ENCODE measurements at places on chromosomes 16 and 17.

GRCh38 chr17:80380068-80380467, 34.9 kb upstream of the ENDOV start:
- no peak for DNase-seq

- peak; percentile 30 for DNase-seq
Observed at GRCh38 chr17:57662644-57663308, 82.3 kb downstream of the CCDC182 start.

DNA sequence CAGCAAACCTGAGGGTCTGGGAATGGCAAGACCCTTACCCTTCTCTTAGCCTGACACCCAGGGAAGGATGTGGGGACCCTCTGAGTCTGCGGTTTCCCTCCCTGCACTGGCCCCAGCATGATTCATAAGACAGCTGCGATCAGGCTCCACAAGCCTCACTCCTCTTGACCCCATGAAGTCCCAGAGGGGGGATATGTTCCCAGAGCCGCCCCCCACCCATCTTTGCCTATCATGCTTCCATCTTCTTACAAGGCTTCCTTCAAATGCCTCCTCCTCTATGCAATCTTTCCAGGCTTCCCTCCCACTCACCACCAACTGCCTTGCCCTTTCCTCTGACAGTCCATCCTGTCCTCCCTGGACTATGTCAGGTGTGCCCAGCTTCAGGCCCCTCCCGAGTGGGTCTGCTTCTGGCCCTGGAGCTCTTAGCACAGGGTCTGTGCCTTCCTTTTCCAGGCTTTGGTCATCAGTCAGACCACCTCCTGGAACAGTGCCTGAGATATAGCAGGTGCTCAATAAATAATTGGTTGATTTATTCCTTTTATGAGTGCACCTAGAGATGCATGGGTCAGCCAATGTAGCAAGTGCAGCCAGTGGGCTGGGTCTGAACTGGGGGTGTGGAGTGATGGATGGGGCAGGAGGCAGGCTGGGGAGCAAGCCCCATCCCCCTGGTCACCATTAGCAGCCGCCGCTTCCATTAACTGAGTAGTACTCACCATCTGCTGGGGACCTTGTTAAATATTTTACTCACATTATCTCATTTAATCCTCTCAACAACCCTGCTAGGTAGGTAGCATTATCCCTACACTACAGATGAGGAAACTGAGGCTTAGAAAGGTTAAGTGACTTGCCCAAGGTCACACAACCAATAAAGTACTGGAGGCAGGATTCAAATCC, 8.4 kb downstream of the DLX3 start:
- no peak for DNase-seq

- DNase-seq = no peak
Observed at GRCh38 chr17:66523378-66524200, 221.2 kb downstream of the PRKCA start.

DNA sequence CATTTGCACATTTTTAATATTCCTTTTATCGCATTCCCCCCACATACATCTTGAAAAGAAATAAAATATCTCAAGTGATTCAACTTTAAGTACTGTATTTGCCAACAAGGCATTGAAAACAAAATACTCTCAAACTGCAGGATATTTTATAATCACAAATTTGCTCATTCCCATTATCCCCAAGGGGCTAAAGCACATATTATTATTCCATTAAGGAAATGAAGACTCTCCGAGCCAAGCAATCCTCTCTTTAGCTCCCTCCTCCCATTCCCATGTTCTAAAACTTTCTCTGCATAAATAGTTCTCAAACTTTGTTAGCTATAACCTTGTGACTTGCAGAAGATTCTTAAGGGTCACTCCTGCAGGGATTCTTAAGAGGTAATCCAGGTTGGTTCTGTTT, 436.8 kb downstream of the KCNJ2 start:
- no peak for DNase-seq

DNA sequence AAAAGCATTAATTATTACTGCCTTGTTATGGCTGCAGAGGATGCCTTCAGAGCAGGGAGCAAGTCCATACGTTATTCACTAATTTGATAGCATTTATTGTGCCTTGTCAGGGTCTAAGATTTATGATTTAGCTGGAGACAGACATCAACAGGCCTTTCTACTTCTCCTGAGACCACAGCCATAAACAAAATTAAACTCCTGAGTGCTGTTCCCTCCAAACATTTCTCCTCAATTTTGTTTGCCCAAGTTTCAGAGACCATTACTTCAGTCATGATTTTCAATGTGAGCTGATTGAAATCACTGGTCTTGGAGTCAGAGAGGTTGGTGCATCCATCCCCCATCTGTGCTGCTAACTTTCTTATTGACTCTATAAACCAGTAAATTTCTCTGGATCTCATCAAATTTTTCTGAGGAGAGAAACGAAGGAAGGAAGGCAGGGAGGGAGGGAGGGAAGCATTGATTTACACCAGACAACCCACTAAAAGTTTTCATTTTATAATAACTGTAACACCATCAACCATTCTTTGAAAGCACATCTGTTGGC, 423.6 kb upstream of the CDH11 start:
- DNase-seq = no peak

DNA sequence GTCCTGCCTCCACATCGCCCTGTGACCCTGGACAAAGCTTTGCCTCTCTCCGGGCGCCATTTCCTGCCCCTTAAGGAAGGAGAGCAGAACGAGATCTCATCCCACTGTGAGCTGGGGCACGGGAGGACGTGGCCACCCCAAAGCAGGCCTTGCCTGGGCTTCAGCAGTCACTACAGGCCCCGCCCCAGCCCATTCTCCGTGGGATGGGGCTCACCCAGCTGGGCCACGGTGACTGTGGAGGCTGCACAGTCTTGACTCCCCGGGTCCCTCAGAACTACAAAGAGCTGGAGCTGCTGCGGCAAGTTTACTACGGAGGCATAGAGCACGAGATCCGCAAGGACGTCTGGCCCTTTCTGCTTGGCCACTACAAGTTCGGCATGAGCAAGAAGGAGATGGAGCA, 28.2 kb downstream of the MNT start:
- no peak for DNase-seq

DNA sequence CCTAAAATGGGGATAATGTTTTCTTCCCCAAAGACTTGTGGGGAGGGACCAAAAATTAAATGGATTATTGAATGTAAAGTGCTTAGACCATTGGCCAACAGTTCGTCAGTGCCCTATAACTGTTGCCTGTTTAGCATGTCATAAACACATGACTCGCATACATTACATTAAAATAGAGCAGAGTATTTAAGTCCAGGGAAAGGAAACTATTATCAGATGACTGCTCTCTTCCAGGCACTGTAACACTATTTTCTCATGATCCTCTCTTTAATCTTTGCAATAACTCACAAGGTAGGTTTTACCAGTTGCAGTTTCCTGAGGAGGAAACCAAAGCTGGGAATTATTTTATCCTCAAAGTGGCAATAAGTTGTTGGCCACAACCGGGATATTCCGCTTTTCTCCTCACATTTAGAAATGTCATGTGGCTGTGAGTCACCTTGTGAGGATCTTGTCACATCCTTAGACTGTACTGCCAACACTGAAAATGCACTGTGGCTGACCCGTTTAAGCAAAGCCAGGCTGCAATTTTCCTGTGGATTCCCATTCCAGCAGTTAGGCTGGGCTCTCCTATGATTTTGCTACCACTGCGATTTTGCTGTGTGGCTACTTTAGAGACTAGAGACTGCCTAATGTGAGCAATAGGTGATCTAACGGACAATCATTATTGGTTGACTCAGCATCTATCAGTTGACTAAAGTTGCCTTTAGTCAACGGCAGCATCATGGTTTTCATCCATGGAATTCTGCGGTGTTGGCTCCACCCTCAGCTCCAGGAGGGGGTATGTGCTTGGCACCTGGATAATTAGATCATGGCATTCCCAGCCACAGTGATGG, 58.3 kb upstream of the DHX40 start:
- DNase-seq = no peak

DNA sequence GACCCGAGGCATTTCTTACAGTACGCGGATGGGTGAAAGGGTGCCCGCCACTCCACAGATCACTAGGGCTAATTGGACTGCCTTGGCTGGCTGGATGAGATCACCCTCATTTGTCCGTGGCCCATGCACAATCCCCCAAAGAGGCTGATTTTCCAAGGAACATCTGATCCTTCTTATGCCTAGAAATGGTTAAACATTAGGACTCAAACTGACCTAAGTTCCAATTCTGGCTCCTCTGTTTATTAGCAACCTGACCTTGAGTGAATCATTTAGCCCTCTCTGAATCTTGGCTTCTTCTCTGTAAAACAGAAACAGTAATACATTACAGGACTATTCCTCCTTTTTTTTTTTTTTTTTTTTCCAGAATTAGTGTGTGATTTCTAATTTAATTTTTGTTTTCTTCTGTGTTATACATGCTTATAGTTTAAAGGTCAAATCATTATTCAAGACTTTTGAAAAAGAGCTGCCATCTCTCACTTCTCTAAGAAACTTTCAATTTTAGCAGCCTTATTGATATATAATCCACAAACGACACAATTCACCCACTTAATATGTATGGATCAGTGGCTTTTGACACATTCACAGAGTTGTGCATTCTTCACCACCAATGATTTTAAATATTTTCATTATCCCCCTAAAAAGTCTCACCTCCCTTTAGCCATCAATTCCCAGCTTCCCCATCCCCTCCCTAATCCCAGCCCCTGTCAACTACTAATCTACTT, 45.4 kb upstream of the TMEM132E start:
- no peak for DNase-seq

DNA sequence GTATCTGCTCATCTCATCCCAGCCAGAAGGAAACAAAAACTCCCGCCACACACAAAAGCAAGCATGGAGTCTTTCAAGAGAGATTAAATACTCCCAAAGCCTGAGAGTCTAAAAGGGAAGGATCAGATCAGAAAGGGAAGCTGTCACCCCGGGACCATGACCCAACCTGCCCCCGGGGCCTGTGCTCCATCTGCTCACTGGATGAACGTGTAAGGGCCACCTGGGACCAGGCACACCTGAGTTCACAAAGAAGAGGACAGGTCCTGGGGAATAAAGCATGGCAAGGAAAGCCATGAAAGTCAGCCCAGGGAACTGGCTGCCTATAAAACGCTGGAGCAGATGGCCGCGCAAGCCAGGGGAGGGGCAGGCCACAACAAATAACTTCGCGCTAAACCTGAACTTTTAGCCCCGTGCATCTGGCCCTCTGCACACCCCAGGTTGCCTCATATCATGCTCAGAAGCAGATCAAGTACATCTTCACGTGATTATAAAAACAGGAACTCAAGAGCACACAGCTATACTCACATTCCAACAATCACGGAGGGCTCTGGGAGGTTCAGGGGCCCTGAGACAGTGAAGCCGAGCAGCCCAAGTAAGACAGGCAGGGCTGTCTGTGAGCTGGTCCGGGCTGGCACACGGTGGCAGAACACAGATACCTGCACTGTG, 3.4 kb downstream of the TMEM11 start:
- no peak for DNase-seq

DNA sequence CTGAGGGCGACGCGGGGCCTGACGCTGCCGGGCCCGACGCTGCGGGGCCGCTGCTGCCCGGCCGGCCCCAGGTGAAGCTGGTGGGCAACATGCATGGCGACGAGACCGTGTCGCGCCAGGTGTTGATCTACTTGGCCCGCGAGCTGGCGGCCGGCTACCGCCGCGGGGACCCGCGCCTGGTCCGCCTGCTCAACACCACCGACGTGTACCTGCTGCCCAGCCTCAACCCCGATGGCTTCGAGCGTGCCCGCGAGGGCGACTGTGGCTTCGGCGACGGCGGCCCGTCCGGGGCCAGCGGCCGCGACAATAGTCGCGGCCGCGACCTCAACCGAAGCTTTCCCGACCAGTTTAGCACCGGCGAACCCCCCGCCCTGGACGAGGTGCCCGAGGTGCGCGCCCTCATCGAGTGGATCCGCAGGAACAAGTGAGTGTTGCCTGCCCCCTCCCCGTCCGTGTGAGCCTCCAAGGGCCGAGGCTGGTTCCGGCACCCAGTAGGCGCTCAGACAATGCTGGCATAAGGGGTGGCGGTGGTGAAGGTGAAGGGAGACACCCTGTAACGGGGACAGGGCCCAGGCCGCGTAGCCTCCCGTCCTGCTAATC, 676 bp downstream of the CPD start:
- DNase-seq = no peak

DNA sequence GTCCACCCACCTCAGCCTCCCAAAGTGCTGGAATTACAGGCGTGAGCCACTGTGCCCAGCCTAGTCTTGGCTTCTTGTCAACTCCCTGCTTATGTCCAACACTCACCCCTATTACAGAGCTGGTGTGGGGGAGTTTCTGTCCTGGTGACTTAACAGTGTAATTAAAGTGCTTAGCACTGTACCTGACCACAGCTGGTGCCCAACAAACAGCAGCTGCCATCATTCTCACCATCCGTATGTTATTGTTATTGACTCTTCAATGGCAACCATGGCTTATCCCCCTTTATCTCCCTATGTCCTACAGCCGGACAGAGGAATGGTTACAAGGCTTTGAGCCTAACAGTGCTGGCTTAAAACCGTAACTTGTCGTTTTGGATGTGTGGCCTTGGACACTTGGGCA, 17.0 kb upstream of the BRCA1 start:
- DNase-seq = no peak

DNA sequence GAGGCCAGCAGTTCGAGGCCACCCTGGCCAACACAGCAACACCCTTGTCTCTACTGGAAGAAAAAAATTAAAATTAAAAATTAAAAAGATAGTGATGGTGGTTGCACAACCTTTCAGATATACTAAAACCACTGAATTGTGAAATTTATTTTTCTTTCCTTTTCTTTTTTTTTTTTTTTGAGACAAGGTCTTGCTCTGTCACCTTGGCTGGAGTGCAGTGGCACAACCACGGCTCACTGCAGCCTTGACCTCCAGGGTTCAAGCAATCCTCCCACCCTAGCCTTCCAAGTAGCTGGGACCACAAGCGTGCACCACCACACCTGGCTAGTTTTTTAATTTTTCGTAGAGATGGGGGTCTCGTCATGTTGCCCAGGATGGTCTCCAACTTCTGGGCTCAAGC, 254.4 kb downstream of the SLC39A11 start:
- no peak for DNase-seq

- DNase-seq = no peak
Observed at GRCh38 chr16:14148569-14148968, 77.5 kb downstream of the MRTFB start.

GRCh38 chr17:79626156-79626890, 15.5 kb upstream of the RBFOX3 start:
- no peak for DNase-seq

DNA sequence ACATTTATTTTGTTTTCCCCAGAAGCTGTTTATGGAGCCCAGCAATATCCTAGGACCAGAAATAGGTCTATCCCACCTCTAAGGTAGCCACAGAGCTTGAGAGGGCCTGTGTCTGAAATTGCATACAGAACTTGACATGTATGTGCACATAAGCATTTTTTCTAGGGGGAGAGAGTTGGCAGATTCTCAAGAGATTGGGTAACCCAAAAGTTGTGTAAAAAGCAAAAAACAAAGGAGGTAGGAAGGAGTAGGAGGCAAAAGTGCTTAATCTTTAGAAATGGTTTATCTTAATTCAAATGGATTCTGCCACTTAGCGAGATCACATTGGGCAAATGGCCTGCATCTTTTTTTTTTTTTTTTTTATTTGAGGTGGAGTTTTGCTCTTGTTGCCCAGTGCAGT, 3.5 kb downstream of the PLK1 start:
- DNase-seq = no peak

Data from GM06990 (cell line).